ENCODE measurements at places on chromosomes 2 and 18. TPM values are rescaled to one million over a fixed set of nuclear protein-coding genes. Genes with fewer than 3 reads are reported as not detected.

CHRNG gene
- not detected for total RNA-seq

PRSS56 gene
- not detected for total RNA-seq

- H3K4me1 ChIP-seq: no peaks in the 10 kb centered on the region
- no peak overlapping the region for H3K4me3 ChIP-seq
- H3K27me3 ChIP-seq: no peaks in the 10 kb centered on the region
- no peak for DNase-seq
Observed at GRCh38 chr2:59791004-59791618, 762.3 kb downstream of the BCL11A start.

GRCh38 chr2:184504252-184504651 is 94.1 kb upstream of the ZNF804A start:
- DNase-seq: no peak
- H3K4me1 ChIP-seq: no peaks in the 10 kb centered on the region
- no peaks in the 10 kb centered on the region for H3K27me3 ChIP-seq
- no peaks in the 10 kb centered on the region for H3K36me3 ChIP-seq
- no peak overlapping the region for H3K4me3 ChIP-seq

DNA sequence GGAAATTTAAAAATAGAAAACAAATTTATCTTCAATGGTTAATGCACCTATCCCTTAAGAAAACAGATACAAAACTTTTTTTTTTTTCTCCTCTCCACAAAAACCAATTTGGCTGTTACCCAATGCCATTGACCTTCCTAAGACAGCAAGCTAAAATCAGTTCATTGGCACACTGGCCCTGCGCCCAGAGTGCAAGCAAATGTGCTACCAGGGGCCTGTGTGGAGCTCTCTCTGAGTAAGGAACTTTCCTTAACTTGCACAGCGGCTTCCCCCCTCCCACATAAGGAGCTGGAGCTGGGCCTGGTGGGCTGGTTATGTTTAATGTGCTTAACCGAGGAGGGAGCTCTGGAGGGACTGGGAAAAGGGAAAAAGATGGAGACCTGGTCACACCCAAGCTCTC is 17.6 kb upstream of the POU3F3 start:
- peaks cover 14% of the 10 kb centered on the region for H3K27me3 ChIP-seq
- no peaks in the 10 kb centered on the region for H3K36me3 ChIP-seq
- no peak overlapping the region for H3K4me3 ChIP-seq
- peak; percentile 54 for DNase-seq
- H3K27ac ChIP-seq: no peak overlapping the region

DNA sequence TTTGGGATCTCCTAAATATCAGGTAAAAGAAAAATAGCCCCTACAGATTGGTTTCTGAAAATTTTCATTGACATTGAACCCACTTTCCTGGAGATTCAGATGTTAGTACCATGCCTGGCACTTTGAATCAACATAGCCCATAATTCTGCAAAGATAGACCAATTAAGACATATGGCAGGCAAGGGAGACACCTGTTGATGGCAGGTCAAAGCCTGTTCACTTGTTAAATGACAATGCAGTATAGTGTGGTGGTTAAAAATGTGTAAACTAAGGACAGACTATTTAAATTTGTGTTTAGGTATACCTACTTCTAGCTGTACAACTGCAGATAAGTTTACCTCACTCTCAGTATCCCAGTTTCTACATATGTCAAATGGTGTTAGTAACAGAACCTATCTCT is 178.1 kb upstream of the MMADHC start:
- H3K4me1 ChIP-seq: no peaks in the 10 kb centered on the region
- H3K27ac ChIP-seq: no peak overlapping the region
- H3K36me3 ChIP-seq: no peaks in the 10 kb centered on the region
- no peak for DNase-seq
- no peaks in the 10 kb centered on the region for H3K27me3 ChIP-seq
- H3K4me3 ChIP-seq: no peak overlapping the region

DNA sequence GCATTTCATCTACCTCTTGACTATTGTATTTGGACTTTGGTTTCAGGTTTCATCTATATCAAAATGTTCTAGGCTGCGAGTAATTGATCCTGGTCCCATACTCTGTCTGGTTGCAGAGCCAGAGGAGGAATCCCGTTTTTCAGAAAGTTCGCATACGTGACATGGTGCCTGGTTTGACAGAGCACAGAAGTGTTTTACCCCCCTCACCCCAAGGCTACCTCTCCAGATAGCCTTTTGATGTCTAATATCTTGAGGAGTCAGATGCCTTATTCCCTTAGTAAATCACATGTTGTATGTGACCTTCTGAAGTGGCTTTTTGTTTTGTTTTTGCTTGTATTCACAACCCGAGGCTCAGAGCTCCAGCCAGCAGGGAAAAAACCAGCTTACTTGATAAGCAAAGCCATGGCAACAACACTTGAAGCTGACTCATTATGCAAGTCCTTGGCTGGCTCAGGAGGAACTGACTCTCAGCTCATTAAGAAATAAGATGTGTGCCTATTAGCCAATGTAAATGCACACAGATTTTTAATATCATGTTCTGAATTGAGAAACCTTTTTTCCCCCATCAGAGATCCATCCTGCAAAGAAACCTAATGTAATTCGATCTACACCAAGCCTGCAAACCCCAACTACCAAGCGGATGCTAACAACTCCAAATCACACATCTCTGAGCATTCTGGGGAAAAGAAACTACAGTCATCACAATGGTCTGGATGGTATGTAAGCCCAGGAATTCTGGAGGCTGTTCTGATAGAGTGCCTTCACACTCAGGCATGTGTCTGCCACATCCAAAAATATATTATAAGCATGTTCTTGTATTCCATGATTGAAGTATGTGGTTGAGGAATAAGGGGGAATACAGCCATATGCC is 41.4 kb downstream of the OXER1 start:
- no peaks in the 10 kb centered on the region for H3K36me3 ChIP-seq
- peak overlapping the region; percentile 59 for H3K27ac ChIP-seq
- H3K27me3 ChIP-seq: no peaks in the 10 kb centered on the region
- peak; percentile 94 for DNase-seq
- peaks cover 18% of the 10 kb centered on the region for H3K4me1 ChIP-seq
- H3K4me3 ChIP-seq: no peak overlapping the region

MOCOS gene
- total RNA-seq: 22.8 TPM

GRCh38 chr2:211996857-211997256 is 541.7 kb downstream of the ERBB4 start:
- DNase-seq: no peak
- H3K27me3 ChIP-seq: no peaks in the 10 kb centered on the region
- H3K36me3 ChIP-seq: no peaks in the 10 kb centered on the region
- H3K27ac ChIP-seq: no peak overlapping the region
- H3K4me1 ChIP-seq: no peaks in the 10 kb centered on the region

DNA sequence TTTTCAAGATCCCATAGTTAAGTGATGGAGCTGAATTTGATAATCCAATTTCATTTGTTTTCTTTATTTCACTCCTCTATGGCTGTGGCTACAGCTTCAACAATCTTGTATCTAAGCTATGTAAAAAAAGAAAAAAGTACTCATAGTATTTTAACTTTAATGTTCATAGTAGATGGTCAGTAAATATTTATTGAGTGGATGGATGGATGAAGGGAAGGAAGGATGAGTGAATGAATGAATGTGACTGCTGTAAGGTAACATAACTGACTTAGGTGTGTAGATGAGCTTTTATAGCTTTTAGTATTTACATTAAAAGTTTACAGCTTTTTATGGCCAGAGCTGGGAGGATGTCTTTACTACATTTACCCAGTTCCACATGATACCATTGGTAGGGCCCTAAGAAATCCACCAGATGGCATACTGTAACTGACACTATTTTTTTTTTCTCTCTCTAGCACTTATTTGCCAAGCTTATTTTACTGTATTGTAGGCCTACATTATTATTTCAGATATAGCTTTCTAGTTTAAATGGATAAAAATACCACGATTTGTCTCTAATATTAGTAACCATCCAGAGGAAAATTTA is 13.4 kb upstream of the HRH4 start:
- no peak for DNase-seq
- H3K27me3 ChIP-seq: no peaks in the 10 kb centered on the region
- H3K36me3 ChIP-seq: peaks cover 72% of the 10 kb centered on the region
- no peak overlapping the region for H3K4me3 ChIP-seq
- no peak overlapping the region for H3K27ac ChIP-seq

DNA sequence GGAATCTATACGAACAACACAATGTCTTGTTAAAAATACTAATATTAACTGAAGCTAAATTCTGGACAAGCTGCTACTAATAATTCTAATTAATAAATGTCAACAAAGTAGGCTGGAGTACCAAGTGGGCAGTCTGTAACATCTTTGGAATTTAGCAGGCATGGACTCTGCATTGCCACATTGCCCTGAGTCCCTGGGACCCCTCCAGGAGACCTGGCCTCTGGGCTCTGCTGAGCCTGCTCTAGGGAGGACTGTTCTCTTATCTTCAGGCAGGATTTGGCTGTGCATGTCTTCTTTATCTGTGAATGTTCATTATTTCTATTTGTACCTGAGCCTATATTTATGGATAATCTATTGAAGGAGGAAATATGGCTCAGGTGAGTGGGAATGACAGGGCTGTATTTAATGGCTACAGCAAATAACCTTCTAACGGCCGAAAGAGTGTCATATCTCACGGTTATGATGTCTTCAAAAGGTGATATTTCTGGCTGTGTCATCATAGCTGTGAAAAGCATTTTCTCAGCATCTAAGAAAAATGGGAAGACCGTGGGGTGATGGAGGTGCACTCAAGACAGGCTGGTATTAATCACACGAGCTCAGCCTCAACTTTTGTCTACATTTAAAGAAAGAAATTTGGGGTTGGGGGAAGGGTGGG is 28.6 kb upstream of the SETBP1 start:
- no peak for DNase-seq
- H3K4me1 ChIP-seq: no peaks in the 10 kb centered on the region
- no peak overlapping the region for H3K4me3 ChIP-seq

DNA sequence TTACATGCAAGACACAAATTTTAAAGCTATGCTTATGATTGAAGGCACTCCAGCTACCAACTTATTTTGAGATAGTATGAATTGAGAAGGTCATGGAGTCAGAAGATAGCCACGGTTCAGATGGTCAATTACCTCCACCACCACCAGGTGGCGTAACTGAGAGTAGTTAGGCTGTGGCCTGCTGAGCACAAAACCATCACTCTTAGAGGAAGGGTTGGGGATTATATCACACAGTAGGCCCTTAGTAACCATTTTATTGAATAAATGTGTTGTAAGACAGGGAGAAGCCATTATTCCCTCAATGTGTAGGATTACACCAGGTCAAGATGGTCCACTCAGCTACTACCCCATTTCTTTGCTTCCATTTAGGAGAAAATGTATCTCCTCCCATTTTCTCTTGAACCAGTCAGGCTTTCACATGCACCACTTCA is 18.8 kb downstream of the KLHL41 start:
- H3K27ac ChIP-seq: no peak overlapping the region
- H3K36me3 ChIP-seq: no peaks in the 10 kb centered on the region
- DNase-seq: peak; percentile 80
- H3K27me3 ChIP-seq: no peaks in the 10 kb centered on the region
- H3K4me1 ChIP-seq: no peaks in the 10 kb centered on the region
- no peak overlapping the region for H3K4me3 ChIP-seq

GRCh38 chr2:168992591-168993349 is 38.4 kb downstream of the ABCB11 start:
- no peak overlapping the region for H3K4me3 ChIP-seq
- no peaks in the 10 kb centered on the region for H3K4me1 ChIP-seq
- DNase-seq: no peak
- no peaks in the 10 kb centered on the region for H3K27me3 ChIP-seq
- H3K36me3 ChIP-seq: no peaks in the 10 kb centered on the region

DNA sequence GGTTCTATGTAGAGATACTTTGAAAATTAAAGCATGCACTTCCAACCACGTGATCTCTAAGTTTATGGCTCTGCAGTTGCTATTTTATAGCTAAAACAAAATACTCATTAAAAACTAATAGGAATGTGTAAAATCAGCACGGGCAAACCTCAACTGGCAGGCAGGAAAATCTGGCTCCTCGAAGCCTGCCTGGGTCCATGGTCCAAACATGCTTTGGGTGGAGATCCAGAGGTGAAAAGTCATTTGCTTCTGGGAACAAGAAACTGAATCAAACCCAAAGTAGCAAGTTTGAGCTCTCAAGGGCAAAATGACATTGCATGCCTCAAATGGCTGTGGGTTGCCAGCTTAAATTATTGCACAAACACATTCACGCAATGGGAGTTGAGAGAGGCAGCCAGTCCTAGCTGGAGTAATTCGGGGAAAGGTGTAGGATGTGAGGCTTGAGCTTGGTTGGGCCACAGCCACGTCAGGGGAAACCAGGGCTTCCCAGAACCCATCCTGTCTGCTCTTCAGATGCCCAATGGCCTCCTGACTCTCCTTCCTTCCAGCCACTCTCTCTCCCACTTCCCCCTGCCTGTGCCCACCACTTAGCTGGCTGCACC is 75.2 kb upstream of the LCLAT1 start:
- no peak overlapping the region for H3K27ac ChIP-seq
- no peak for DNase-seq
- no peaks in the 10 kb centered on the region for H3K4me1 ChIP-seq

- no peaks in the 10 kb centered on the region for H3K27me3 ChIP-seq
- H3K27ac ChIP-seq: no peak overlapping the region
- H3K4me1 ChIP-seq: no peaks in the 10 kb centered on the region
- DNase-seq: no peak
Observed at GRCh38 chr2:241187101-241187917, 1.2 kb upstream of the ANO7 start.

TMEM247 gene
- not detected for total RNA-seq

EGR4 gene
- not detected for total RNA-seq

DNA sequence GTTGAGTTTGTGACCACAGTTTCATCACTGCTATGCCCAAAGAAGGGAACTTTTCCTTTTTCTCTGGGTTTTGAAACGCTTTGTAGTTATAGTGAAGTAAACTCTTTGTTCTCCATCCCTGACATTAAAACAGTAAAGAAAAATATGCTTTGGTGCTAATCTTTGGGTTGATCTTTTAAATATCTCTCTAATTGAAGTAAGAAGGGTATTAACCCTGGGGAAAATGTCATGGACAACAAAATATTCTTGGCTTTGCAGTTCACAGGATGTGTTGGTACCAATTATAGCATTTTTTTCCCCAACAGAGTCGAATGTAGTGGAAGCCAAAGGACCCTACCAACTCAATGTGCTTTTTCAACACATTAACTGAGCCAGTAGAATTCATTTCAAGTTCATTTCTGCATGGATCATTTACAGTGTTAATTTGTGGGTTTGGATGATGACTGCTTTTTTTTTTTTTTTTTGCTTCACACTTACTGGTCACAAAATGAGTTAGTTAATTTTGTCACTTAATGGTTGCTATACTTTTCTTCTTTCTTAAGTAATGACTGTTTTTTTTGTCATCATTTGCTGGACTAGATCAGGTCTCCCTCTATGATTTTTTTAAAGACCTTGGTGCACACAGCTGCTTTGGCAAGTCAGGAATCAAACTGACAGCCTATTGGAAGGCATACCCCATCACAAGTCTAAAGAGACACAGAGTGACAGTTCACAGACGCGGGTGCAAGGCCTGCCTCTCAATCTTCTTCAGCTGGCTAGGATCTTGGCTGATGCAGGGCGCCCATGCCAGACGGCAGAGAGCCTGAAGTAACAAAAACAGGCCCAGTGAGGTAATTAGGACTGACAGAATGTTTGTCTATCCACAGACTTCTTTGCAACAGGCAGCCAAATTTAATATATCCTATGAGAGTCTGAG is 98.8 kb upstream of the MMADHC start:
- H3K36me3 ChIP-seq: no peaks in the 10 kb centered on the region
- no peak for DNase-seq
- no peaks in the 10 kb centered on the region for H3K27me3 ChIP-seq
- no peak overlapping the region for H3K27ac ChIP-seq
- no peaks in the 10 kb centered on the region for H3K4me1 ChIP-seq

- H3K27me3 ChIP-seq: no peaks in the 10 kb centered on the region
- H3K4me3 ChIP-seq: no peak overlapping the region
- no peaks in the 10 kb centered on the region for H3K36me3 ChIP-seq
Observed at GRCh38 chr2:29025711-29026110, 44.6 kb downstream of the TOGARAM2 start.

- H3K4me1 ChIP-seq: no peaks in the 10 kb centered on the region
- no peak overlapping the region for H3K4me3 ChIP-seq
- H3K36me3 ChIP-seq: no peaks in the 10 kb centered on the region
- no peak for DNase-seq
Observed at GRCh38 chr18:27054926-27055325, 130.2 kb downstream of the CHST9 start.
